ENCODE measurements at places on chromosomes 4 and X.
A peak's percentile ranks its signal among the peaks of the same experiment; 100 is the strongest.

DNA sequence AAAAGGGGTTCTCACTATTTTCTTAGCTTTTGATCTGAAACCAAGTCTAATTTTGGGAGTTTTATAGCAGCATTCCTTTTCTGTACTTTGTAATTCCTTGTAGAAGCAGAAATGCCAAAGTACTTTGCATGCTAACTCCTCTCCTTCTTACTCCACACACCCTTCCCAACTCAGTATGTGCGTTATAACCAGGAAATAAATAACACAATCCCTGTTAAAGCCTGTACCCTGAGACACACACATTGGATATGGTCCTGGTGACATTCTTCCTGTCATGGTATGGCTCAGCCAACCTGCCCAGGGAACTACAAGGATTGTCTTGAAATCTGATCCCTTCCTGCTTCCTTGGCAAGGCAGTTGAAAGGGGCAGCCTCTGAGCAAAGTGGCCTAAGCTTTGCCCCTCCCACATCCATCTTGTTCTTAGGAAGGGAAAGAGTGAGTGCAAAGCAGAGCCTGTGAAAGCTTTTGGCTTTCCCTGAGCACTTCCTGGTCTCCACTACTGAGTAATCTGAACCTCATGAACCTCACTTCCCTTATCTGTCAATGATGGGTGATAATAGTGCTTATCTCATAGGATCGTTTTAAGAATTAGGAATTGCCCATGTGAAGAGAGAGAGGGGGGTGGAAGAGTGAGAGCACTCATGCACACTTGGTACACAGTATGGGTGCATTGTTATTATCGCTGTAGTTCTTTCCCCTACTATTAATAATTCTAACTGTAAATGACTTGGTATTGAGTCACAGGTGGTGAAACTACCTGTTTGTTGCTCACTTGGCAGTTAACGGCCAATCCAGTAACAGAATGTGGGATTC lies 109.3 kb downstream of the AFF2 start:
- DNase-seq: peak; percentile 1

DNA sequence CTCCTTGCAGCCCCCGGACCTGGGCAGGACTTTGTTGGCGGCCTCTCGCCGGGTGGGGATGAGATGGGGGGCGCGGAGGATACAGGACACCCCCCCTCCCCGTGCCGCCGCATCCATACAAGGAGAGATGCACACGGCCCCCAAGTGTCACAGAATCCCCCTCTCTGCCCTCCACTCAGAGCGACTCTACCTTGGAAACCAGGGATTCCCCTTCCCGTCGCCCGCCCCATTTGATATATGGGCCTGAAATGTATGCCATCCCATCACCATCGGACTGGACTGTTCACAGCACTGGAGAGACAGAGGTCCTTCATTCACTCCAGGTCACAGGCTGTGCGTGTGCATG lies 426 bp downstream of the PORCN start:
- no peak for DNase-seq

GRCh38 chrX:129522184-129523078 lies 859 bp downstream of the SMARCA1 start:
- peak; percentile 64 for DNase-seq

GRCh38 chrX:13093529-13094140 lies 49.2 kb upstream of the FAM9C start:
- no peak for DNase-seq

- DNase-seq: peak; percentile 88
These were observed 34.2 kb downstream of the WDR13 start for GRCh38 chrX:48631376-48632090.

DNA sequence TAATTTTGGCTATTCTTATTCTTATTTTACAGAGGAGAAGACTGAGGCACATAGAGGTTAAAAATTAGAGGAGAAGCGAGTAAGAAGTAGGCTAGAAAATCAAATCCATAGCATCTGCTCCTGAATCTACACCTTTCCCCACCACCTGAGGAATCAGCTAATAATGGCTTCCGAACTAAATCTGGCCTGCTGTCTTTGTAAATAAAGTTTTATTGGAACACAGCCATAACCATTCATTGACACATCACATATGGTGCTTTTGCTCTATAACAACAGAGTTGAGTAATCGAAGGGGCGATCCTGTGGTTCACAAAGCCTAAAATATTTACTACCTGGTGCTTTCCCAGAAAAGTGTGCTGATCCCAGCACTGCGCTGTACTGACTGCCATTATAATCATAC lies 38.2 kb downstream of the F11 start:
- DNase-seq: no peak

DNA sequence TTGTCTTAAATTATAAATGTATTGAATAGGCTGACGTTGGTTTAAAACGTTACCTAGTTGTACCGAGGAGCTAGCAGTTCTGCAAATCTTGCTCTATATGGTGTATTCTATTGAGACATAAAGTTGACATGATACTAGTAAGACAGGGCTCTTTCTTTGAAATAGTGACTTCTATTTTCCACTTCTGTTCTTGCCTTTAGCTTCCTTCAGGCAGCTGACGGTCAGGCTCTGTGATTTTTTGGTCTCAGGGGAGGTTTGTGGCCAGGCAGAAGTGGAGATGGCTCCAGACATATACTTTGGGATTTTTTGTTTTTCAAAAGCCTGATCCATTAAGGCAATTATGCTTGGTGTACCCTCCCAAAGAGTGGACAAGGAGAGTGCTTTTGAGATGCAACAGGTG lies 95.2 kb downstream of the SLC34A2 start:
- DNase-seq: no peak

DNA sequence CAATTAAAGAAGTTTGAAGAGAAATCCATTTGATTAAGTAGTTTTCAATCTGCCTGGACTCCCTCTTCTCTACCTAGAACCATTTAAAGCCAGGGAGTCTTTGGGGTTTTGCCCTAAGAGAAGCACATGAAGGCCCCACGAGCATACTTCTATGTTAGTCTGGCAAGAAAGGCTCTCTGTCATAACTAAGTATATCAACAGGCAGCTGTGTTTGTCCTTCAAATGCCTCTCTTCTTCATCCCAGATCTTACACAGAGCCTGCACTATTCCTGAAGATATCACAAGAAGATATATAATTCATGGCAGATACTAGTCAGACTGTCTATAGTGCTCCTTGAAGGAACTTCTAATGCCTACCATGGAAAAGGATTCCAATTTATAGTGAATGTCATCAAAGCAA lies 206.2 kb downstream of the PRDM5 start:
- no peak for DNase-seq

DNA sequence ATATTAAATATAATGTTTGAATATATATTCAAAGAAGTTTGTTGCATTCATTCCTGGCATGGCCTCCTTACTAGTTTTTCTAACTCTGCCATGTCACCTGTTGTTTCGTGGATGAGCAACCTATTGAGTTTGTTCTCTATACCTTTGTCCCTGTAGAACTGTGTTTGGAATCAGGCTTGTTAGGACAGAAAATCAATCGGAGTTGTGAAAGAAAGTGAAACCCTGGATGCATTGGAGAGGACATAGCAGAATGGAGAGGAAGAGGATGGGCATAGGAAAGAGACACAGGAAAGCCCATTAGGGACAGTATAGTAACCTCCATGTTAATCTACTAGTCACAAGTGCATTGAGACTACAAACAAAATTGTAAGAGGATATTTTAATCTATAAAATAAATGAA lies 31.2 kb downstream of the ANK2 start:
- DNase-seq: no peak

DNA sequence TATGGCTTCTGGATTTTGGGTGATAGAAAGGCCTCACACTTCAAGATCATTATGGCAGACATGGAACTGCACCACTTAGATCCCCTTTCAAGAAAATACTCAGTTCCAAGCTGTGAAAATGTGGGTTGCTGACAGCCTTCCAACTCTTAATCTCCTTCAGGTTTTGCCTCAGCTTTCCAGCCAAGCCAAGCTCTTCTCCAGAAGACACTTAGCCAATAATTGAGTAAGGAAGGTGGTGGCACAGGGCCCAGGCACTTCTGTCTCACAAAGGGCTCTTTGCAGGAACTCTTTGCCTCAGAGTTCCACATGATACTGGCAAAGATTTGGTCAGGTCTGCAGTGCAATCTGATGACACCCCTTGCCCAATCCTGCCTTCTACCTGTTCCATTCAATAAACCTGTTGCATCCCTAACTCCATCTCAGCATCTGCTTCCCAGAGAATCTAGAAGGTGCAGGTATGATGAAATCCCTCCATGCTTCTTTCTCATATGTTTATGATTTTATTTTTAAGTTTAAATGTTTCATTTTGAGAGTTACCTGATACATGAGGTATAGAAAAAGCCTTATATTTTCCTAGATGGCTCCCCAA lies 30.6 kb downstream of the ANXA5 start:
- DNase-seq: no peak

- no peak for DNase-seq
These were observed 2.6 kb upstream of the ADH1B start for GRCh38 chr4:99323756-99324155.

GRCh38 chr4:7687006-7687405 lies 252.3 kb upstream of the PSAPL1 start:
- no peak for DNase-seq

DNA sequence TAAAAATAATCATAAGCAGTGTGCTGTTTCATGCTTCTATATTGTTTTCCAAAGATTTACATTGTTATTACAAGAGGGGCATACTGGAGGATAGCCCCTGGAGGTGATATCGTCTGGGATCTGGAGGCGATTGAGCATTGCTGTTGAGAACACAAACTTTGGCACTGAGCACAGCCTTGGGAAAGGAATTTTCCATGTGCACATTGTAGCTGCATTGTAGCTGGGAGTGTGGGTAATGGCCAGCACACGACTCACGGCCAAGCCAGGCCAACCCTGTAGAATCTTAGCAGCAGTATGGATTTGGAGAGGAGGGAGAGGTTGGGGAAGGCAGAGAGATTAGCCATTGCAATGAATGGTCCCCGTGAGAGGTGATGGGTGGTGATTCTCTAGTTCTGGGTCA lies 121.9 kb downstream of the SMIM20 start:
- DNase-seq: no peak

DNA sequence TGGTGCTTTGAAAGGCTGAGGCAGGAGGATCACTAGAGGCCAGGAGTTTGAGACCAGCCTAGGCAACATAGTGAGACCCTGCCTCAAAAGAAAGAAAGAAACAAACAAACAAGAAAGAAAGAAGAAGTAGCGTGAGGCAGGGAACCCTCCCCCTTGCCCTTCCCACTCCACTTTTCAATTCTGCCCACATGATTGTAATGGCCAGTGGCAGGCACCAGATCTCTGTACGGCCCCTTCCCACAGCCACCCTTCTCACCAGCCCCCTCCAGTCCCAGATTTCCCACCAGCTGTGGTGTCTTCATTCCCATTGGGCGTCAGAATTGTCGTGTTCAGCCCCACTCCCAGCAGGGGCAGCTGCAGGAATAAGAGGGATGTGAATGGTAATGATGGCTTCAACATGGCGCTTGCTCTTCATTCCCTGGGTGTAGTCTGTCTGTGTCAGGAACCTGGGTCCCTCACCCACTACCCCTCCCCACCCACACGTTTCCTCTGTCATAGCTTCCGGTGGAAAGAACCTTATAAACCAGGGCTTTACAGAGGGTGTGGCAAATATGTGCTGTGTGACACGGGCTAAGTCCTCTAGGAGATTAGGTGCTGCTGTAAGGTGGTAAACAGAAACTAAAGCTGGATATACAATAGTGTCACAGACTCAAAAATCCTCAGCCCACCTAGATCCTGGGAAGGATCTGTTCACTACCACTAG lies at the start of gene IL2RG:
Gene IL2RG (minus strand): TSS at position 437 of the 703 bp plus-strand sequence. CDS start 38 bp downstream, at position 399.
- DNase-seq: no peak

- no peak for DNase-seq
These were observed 606.8 kb upstream of the BOD1L1 start for GRCh38 chr4:14234307-14234706.

DNA sequence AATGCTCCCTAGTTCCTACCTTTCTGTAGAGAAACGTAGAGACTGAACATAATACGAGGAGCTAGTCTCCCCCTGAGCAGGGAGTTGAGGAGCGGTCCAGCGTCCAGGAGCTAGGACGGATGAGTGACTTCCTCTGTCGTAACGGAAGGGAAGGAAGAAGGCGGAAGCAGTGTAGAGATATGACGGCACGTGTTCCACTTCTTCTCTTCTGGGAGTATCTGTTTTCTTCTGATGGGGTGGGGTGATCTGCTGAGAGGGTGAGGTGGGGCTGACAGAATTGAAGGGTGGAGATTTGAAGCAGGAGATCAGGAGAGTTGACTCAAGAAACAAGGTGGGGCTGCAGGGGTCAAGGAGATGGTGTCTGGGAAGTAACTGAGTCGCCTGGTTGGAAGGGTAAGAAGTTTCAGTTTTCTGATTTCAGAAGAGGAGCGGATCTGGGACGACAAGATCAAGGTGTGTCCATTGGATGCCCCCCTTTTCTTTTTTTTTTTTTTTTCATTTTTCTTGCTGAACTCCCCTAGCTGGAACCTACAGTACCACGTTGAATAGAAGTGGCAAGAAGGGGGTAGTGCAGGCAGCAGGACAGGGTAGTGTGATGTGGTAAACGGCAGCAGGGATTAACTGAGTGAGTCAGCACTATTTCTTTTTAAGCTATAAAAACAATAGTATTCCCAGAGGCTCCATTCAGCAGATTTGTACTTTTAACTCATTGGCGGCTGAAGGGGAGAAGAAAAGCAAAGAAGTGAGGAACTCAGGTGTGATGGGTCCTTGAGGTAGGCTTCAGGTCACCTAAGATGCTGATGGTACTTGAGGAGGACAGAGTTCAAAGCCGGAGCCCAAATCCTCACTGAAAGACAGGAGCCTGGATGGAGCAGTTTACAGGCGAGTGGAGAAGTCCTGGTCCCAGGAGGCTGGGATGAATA lies 50.8 kb upstream of the SETD7 start:
- DNase-seq: peak; percentile 83

- DNase-seq: no peak
These were observed 138.9 kb downstream of the HMX1 start for GRCh38 chr4:8732681-8733243.

GRCh38 chr4:184745831-184746795 lies 12.2 kb upstream of the CENPU start:
- DNase-seq: peak; percentile 63

- DNase-seq: no peak
These were observed 2506.0 kb downstream of the PCDH7 start for GRCh38 chr4:33226133-33226532.

DNA sequence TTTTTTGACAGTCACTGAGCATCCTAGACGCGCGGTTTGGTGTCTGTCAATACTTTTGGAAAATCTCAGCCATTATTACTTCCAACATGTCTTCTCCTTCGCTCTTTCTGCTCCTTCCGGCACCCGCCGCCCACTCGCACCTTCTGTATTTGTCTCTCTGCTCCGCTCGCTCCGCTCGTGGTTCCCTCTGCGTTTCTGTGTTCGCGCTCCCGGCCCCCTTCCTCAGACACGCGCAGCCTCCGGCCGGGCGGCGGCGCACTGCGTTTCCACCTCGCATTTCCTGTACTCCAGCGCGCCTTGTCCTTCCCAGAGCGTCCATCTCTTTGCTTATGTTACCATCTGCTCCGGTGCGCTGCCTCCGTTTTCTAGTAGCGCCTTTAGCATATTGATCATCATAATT lies 21.1 kb downstream of the PDE6B start:
- DNase-seq: no peak
